ENCODE measurements at places on chromosomes 1 and 21.

DNA sequence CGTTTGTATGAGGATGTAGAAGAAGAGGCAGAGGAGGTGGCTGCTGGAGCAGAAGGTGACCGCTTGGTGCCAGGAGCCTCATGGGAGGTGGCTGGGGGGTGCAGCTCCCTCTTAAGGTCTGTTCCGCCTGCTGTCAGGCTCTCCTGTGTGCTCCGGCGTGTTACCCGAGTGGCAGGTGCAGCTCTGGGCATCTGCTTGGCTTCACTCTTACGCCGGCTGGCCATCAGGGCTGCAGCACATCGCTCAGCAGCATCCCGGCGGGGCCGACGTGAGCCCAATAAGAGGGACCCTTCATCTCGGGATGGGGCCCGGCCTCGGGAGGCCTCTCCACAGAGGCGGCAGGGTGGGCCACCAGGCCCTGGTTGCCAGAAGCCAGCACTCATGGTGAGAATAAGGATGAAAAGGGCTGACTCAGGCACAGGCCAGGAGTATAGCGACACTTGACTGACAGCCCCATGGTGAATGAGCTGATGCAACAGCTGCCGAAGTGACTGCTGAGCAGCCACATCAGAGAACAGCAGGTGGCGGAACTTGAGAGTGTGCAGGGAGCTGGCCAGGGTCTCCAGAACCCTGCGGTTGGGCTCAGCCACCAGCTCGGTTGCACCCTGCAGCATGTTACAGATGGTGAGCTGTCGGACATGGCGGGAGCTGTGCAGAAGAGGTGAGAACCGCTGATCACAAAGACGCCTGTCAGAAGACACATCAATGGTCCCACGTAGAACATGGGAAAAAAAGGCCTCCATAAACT is 17.5 kb downstream of the LRRC41 start:
- no peak for DNase-seq

DNA sequence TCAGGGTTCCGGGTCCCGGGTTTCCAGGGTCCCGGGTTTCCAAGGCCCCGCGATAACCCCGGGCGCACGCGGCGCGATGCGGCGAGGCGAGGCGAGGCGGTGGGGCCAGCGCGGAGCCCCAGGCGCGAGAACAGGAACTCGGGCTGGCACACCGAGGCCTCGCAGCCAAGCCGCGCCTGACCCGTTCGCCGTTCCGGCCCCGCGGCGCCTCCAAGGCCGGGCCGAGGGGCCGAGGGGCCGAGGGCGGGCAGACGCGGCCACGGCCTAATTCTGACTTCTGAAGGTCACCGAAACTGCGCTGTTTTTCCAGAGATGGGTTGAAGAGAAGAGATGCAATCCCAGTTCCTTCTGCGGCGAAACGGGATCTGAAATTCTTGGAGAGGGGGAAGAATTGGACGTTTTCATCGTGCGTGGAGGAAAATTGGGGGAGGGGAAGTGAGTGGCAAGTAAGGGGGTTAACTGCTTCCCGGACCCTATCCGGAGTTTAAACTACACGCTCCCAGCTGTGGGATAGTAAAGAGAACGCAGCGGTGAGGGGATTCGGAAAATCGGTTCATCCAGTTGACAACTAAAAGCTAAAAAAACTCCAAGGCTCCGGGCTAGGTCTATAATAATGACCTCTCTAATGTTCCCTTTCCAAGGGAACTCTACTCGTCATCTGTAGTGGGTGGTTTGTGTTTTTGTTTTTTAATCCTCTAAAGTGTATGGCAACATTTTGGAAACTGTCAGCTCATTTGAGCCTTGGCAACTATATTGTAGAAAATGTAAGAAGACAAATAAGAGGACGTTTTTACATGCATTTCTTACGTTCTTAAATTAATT is 8.2 kb downstream of the TBX15 start:
- DNase-seq: no peak

- no peak for DNase-seq
Measured at GRCh38 chr1:219537223-219537631, 75.7 kb downstream of the ZC3H11B start.

GRCh38 chr1:162916407-162916806 is 55.4 kb upstream of the CCDC190 start:
- no peak for DNase-seq

DNA sequence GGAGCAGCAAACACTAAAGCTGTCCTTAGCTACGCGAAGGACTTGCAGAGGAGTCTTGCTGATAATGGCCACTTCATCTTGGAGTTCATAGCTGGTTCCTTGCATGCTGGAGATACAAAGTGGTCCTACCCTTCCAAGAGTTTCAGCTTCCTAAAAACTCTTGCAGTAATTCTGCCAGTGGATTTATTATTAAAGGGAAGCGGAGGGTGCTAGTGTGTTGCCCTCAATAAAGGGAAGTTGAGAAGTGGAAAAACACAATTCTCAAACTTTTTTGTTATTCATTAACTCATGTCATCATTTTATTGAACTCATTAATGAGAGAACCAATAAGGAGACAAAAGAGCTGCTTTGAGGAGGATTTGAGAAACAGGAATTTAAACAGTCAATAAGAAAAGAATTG is 6.5 kb upstream of the HAPLN2 start:
- no peak for DNase-seq

- DNase-seq: no peak
Measured at GRCh38 chr1:17047924-17048323, 5.9 kb downstream of the SDHB start.

All from hepatic stellate cell (primary cell).